Endodermal cell (in vitro differentiated cells): ENCODE measurements at places on chromosomes 13 and 19.

DNA sequence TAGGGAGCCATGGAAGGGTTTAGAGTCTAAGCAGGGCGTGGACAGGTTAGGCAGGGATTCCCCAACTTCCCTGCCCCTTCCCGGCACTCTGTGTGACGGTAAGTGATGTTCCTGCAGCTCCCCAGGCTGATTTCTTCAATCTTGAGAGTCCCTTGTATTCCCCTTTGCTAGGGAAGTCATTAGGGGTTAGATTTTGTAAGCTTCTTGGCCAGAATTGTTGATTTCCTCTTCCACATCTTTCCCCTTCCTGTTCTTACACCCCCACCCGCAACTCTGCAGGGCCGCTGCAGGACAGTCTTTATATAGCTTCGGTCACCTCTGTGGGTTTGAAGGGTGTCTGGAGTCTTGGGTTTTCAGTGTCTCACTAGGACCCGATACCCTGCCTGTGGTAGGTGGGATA is 10.6 kb upstream of the ADGRE1 start:
- no peaks in the 10 kb centered on the region for H3K36me3 ChIP-seq
- no peaks in the 10 kb centered on the region for H3K27me3 ChIP-seq
- DNase-seq, result no peak
- no peak overlapping the region for H3K4me3 ChIP-seq
- no peak overlapping the region for H3K27ac ChIP-seq
- no peaks in the 10 kb centered on the region for H3K4me1 ChIP-seq

DNA sequence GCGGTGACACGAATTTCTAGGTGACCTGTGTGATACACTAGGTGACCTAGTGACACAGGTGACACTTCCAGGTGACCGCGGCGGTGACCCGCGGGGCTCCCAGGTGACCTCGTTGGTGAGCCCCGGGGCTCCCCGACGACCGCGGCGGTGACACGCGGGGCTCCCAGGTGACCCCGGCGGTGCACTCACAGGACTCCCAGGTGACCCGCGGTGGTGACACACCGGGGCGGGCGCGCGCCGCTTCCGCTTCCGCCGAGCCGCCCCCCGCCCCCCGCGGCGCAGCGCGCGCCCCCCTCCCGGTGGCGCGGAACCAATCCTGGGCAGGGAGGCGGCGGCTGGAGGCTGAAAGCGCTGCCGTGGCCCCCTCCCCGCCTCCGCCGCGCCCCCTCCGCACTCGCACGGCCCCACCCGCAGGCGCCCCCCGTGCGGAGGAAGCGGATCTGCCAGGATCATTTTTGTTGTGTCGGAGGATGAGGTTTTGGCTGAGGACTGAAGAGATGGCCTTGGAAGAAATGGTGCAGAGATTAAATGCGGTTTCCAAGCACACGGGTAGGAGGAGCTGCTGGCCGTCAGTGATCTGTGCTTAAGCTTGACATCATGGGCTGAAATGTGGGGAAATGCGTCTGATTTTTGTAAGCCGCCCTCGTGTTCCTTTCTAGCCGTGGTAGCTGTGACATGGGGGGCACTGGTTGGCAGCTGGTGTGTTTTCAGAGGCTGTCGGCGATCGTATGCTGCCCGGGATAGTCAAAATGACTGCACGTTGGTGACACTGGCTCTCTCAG is at the start of gene MCF2L:
Gene MCF2L (plus strand): TSS at position 305 of the 782 bp plus-strand sequence. CDS start 166 bp downstream, at position 471.
- H3K4me1 ChIP-seq, result peaks cover 7% of the 10 kb centered on the region
- peak; percentile 83 for DNase-seq

DNA sequence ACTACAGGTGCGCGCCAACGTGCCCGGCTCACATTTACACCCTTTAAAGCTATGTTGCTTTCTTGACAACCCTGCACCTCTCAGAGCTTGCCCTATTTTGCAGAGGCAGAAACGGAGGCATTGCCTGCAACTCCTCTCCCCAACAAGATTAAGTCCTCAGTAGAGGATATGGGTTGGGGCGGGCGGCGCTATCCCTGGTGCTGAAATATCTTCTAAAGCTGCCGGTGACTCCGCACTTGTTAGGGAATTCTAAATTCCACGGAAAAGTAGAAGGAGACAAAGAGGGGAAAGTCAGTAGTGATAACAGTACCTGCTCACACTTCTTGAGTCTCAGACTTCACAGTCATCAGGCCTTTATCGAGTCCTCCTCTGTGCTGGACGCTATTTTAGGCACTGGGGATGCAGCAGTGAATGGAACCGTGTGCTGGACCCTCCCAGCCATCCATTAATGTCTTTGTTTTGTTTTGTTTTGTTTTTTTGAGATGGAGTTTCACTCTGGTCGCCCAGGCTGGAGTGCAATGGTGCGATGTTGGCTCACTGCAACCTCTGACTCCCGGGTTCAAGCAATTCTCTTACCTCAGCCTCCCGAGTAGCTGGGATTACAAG is 18.0 kb downstream of the SLC5A5 start:
- H3K36me3 ChIP-seq, result no peaks in the 10 kb centered on the region
- no peaks in the 10 kb centered on the region for H3K4me1 ChIP-seq
- DNase-seq, result peak; percentile 92
- H3K4me3 ChIP-seq, result no peak overlapping the region
- H3K27me3 ChIP-seq, result peaks cover 8% of the 10 kb centered on the region
- H3K27ac ChIP-seq, result no peak overlapping the region

GRCh38 chr13:101631395-101631794 is 178.9 kb downstream of the ITGBL1 start:
- DNase-seq, result no peak
- no peaks in the 10 kb centered on the region for H3K4me1 ChIP-seq
- no peak overlapping the region for H3K27ac ChIP-seq
- no peaks in the 10 kb centered on the region for H3K27me3 ChIP-seq
- no peak overlapping the region for H3K4me3 ChIP-seq
- no peaks in the 10 kb centered on the region for H3K36me3 ChIP-seq

- no peaks in the 10 kb centered on the region for H3K27me3 ChIP-seq
- no peak overlapping the region for H3K4me3 ChIP-seq
- H3K4me1 ChIP-seq, result no peaks in the 10 kb centered on the region
- H3K27ac ChIP-seq, result no peak overlapping the region
Observed at GRCh38 chr19:14381689-14382474, 638 bp downstream of the ADGRE5 start.

DNA sequence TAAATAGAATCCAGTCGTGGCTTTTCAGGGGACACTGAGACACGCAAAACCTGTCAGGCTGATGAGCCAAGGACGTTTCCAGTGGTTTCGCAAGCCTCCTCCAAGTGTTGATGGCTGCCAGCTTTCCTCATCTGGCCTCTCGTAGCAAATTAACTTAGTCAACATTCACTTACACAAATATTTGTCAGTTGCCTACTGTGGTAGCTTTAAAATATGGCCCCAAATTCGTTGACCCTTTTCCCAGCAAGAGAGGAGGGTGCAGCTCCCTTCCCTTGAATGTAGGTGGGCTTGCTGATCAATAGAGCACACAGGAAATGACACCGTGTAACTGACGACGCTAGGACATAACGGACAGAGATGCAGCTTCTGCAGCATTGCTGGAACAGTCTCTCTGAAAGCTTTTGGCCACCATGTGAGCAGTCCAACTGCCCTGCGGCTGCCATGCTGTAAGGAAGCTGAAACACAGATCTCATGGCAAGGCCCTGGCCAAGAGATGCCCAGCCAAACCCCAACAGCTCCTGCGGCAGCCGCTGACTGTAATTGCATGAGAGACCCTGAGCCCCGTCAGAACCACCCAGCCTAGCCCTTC is 5.5 kb upstream of the RANBP3 start:
- H3K4me3 ChIP-seq, result no peak overlapping the region
- peaks cover 3% of the 10 kb centered on the region for H3K4me1 ChIP-seq
- H3K36me3 ChIP-seq, result no peaks in the 10 kb centered on the region
- DNase-seq, result no peak
- no peaks in the 10 kb centered on the region for H3K27me3 ChIP-seq
- H3K27ac ChIP-seq, result no peak overlapping the region

- no peak for DNase-seq
- H3K27ac ChIP-seq, result no peak overlapping the region
- H3K27me3 ChIP-seq, result no peaks in the 10 kb centered on the region
- H3K36me3 ChIP-seq, result no peaks in the 10 kb centered on the region
Observed at GRCh38 chr13:49042476-49042875, 66.8 kb downstream of the FNDC3A start.

- H3K27ac ChIP-seq, result no peak overlapping the region
- H3K4me3 ChIP-seq, result no peak overlapping the region
- peaks cover 72% of the 10 kb centered on the region for H3K36me3 ChIP-seq
- no peak for DNase-seq
- H3K4me1 ChIP-seq, result no peaks in the 10 kb centered on the region
Observed at GRCh38 chr19:4844348-4845179, 13.1 kb upstream of the TICAM1 start.

- DNase-seq, result no peak
- no peaks in the 10 kb centered on the region for H3K4me1 ChIP-seq
- H3K27me3 ChIP-seq, result no peaks in the 10 kb centered on the region
Observed at GRCh38 chr13:37601648-37602440, 3.3 kb upstream of the POSTN start.

GRCh38 chr19:40279120-40279551 is 6.0 kb downstream of the AKT2 start:
- no peak overlapping the region for H3K27ac ChIP-seq
- H3K4me3 ChIP-seq, result no peak overlapping the region
- peaks cover 10% of the 10 kb centered on the region for H3K36me3 ChIP-seq
- DNase-seq, result no peak
- H3K4me1 ChIP-seq, result peaks cover 10% of the 10 kb centered on the region

GRCh38 chr19:1767464-1767933 is 14.2 kb downstream of the ONECUT3 start:
- no peak overlapping the region for H3K27ac ChIP-seq
- H3K4me3 ChIP-seq, result no peak overlapping the region
- H3K36me3 ChIP-seq, result no peaks in the 10 kb centered on the region
- no peaks in the 10 kb centered on the region for H3K4me1 ChIP-seq

DNA sequence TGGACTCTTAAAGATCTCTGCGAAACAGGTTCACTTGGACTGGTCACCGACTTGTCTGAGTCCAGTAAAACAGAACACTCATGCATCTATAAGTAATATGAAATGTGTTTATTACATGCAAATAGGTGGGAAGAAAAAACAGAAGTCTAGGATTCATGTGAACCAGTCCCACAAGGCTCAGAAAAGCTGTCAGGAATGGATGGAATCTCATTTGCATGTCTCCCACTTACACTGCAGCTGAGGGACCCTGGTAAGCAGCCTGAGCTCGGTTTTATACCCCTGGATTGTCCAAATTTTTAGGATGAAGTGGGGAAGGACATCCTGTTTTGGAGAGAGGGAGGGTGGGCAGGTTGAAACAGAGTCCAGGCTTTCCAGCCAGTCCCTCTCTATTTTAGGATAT is 1545.1 kb upstream of the PCDH20 start:
- H3K27me3 ChIP-seq, result no peaks in the 10 kb centered on the region
- H3K4me1 ChIP-seq, result peaks cover 6% of the 10 kb centered on the region
- no peaks in the 10 kb centered on the region for H3K36me3 ChIP-seq

GRCh38 chr13:108643646-108644353 is 14.4 kb downstream of the MYO16 start:
- H3K27me3 ChIP-seq, result no peaks in the 10 kb centered on the region
- H3K27ac ChIP-seq, result no peak overlapping the region
- no peaks in the 10 kb centered on the region for H3K36me3 ChIP-seq
- DNase-seq, result no peak

GRCh38 chr13:97141097-97141496 is 81.0 kb upstream of the MBNL2 start:
- no peak overlapping the region for H3K27ac ChIP-seq
- H3K27me3 ChIP-seq, result no peaks in the 10 kb centered on the region
- no peak for DNase-seq
- no peaks in the 10 kb centered on the region for H3K36me3 ChIP-seq

DNA sequence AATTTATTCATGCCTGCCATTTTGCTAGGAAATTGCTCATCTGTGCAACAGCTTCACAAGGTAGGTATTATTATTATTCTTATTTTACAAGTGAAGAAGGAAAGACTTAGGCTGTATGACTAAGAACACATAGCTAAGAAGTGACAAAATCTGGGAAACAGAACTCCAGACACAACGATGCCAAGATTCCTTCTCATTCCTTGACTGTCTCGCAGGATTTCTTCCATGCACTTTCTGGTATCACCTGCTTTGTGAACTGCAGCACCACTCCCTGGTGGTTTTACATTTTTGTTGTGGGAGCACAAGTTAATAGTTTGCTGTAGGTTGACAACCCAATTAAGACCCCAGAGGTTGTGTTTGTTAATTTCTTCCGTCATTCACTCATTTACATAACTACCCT is 188.5 kb downstream of the LACC1 start:
- no peaks in the 10 kb centered on the region for H3K27me3 ChIP-seq
- no peak overlapping the region for H3K4me3 ChIP-seq

- H3K27me3 ChIP-seq, result peaks cover 93% of the 10 kb centered on the region
- H3K27ac ChIP-seq, result no peak overlapping the region
- H3K36me3 ChIP-seq, result no peaks in the 10 kb centered on the region
- DNase-seq, result peak; percentile 65
- H3K4me3 ChIP-seq, result peak overlapping the region; percentile 68
Observed at GRCh38 chr13:101916775-101917474, 464.4 kb downstream of the ITGBL1 start.

DNA sequence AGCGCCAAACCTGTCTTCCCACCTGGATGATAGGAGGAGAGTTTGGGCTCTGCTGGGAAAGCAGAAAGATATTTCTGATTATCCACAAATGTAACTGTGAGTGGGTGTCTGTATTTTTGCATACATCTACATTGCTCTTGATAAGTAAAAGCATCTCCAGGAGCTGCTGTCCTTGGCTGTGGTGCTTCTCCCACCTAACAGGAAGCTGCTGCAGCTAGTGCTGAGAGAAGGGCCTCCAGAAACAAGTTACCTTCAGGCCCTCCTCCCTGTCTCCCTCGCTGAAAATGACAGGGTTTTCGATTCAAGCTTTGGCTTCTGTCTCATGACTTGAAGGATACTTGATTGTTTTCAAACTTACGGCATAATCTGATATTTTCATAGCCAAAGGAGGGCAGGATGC is 90.1 kb downstream of the FOXO1 start:
- no peaks in the 10 kb centered on the region for H3K27me3 ChIP-seq
- no peak overlapping the region for H3K4me3 ChIP-seq
- H3K27ac ChIP-seq, result no peak overlapping the region
- H3K4me1 ChIP-seq, result no peaks in the 10 kb centered on the region
- no peak for DNase-seq

DNA sequence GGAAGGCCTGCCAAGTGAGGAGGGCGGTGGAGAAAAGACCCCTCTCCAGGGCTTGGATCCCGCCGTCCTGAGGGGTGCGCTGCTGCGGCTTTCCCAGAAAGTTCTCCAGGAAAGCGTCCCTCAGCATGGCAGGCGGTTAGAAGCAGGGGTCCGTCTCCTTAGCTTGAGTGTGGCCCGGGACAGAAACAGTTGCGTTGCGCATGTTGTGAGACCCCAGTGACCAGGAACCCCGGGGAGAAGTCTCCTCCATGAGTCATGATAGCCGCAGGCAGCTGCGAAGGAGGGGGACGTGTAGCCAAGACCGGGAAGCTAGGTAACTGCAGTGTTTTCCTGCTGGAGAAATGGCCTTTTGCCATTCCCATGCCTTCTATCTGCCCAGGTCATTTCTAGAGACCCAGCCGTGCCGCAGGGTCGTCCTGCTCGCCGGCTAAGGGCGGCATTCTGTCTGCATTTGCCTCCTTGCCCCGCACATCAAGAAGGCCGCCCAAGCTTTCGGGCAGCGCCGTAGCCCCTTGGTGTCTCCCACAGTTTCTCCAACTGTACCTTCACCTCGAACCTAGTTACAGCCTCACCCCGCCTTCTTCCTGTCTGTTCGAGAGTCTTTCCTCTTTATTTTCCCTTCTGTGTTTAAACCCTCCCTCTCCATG is 64.3 kb downstream of the TM9SF2 start:
- no peak overlapping the region for H3K27ac ChIP-seq
- no peak overlapping the region for H3K4me3 ChIP-seq
- H3K36me3 ChIP-seq, result peaks cover 39% of the 10 kb centered on the region
- peak; percentile 73 for DNase-seq

- H3K36me3 ChIP-seq, result no peaks in the 10 kb centered on the region
- no peaks in the 10 kb centered on the region for H3K27me3 ChIP-seq
- H3K4me1 ChIP-seq, result no peaks in the 10 kb centered on the region
- H3K4me3 ChIP-seq, result no peak overlapping the region
Observed at GRCh38 chr19:50465986-50466705, 10.2 kb upstream of the EMC10 start.
